Activated CD8-positive, alpha-beta memory T cell treated with anti-CD3 and anti-CD28 coated beads for 4 hours (primary cell): ENCODE measurements at places on chromosomes 1 and 21.

- DNase-seq: no peak
These were observed 7.1 kb downstream of the HEYL start for GRCh38 chr1:39632323-39632681.

DNA sequence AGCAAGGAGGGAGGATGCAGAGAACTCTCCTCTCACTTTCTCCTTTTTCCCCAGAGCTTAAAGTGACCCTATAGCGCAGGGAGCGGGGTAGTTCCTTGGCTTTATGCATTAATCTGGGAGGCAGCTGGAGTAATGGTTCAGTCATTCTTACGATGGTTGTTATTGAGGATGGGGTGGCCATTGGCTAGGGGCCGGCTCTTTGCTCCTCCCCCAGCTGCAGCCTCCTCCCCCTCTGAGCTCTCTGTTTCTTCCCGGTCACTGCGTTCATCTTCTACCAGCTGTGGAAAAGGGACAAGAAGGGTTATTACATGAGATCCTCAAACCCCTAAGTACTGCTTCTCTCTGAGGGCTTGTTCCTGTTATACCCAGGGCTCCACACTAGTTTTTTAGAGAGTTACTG is 8.6 kb downstream of the CERS2 start:
- no peak for DNase-seq

GRCh38 chr1:199700551-199700950 is 327.0 kb upstream of the NR5A2 start:
- no peak for DNase-seq

DNA sequence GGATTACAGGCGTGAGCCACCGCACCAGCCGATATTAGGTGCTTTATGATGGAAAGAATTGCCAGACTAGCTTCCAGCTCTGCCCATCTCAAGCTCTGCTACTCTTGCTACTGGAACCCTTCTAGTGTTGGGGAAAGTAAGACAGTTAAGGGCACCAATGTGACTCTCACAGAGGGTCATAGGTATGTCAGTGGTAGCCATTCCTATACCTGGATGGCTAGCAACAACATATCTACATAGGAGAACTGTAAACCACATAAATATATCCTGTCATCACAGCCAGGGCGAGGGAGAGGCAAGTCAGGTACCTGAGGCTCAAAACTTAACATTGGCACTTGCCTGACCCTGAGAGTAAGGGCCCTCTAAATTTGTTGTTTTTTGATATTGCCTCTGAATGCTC is 1.7 kb upstream of the RHOU start:
- no peak for DNase-seq

DNA sequence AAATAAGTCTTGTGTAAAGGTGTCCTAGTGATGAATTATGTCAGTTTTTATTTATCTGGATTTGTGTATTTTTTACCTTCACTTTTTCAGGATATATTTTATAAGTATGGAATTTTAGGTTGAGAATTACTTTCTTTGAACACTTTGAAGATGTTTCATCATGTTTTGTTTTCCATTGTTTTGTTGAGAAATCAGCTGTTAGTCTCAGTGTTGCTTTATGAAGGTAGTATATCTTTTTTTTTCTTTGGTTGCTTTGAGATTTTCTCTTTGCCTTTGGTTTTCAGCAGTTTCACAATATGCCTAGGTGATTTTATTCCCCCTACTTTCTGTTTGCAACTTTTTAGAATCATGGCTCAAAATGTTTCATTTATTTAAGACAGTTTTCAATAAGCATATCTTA is 48.8 kb upstream of the PRKACB start:
- DNase-seq: no peak

GRCh38 chr1:243667591-243667990 is 182.5 kb downstream of the AKT3 start:
- DNase-seq: no peak

DNA sequence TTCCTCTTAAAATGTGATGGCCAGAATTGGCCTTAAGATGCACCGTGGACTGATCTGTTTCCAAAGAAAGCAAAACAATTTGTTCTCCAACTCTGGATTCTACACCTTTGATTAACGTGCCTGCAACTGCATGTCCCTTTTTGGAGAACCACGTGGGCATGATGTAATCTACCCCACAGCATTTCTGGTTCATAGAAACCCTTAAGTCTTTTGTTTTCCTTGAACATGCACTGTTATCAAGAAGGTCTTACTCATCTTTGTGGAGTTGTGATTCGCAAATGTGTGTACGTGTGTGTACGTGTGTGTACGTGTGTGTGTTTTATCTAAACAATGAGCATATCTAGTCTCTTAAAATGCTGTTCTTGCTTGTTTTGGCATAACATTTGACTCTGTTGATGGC is 57.8 kb downstream of the LPAR3 start:
- DNase-seq: no peak

- no peak for DNase-seq
These were observed 18.5 kb downstream of the COLGALT2 start for GRCh38 chr1:184019069-184019468.

- no peak for DNase-seq
These were observed 127.2 kb upstream of the GREM2 start for GRCh38 chr1:240739139-240739538.

DNA sequence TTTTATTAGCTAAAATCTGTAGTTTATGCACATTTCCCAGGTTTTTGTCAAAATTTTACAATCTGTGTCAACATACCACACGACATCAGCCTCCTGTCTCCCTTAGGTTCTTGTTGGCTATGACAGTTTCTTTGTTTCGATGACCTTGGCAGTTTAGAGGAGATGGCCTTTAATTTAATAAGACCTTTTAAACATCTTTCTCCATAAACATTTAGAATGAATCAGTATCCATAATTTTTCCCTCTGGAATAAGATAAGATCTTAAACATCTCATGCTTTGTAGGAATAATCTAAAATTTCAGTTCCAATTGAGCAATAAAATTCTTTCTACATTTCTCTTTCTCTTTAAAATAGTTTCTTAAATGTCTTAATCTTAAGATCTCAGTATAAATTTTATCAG is 28.7 kb upstream of the DYRK1A start:
- DNase-seq: no peak
